Osteoblast (primary cell): ENCODE measurements at places on chromosomes 1 and 21. TPM values are rescaled to one million over a fixed set of nuclear protein-coding genes. Genes with fewer than 3 reads are reported as not detected.

- no peaks in the 10 kb centered on the region for H3K27me3 ChIP-seq
- no peak for DNase-seq
- no peak overlapping the region for H3K4me3 ChIP-seq
- peaks cover 27% of the 10 kb centered on the region for H3K4me1 ChIP-seq
- H3K27ac ChIP-seq: peak overlapping the region; percentile 93
- no peaks in the 10 kb centered on the region for H3K36me3 ChIP-seq
These were observed 30.1 kb downstream of the SGIP1 start for GRCh38 chr1:66563941-66564630.

- H3K27me3 ChIP-seq: no peaks in the 10 kb centered on the region
- H3K4me1 ChIP-seq: no peaks in the 10 kb centered on the region
- H3K4me3 ChIP-seq: no peak overlapping the region
These were observed 12.0 kb downstream of the OR2M4 start for GRCh38 chr1:248243204-248243603.

GRCh38 chr1:1959459-1959839, 40.4 kb upstream of the TMEM52 start:
- no peak for DNase-seq
- H3K4me3 ChIP-seq: no peak overlapping the region
- no peak overlapping the region for H3K27ac ChIP-seq
- no peaks in the 10 kb centered on the region for H3K4me1 ChIP-seq
- no peaks in the 10 kb centered on the region for H3K36me3 ChIP-seq

Gene SPRR3
- total RNA-seq: not detected in 2 replicates

DNA sequence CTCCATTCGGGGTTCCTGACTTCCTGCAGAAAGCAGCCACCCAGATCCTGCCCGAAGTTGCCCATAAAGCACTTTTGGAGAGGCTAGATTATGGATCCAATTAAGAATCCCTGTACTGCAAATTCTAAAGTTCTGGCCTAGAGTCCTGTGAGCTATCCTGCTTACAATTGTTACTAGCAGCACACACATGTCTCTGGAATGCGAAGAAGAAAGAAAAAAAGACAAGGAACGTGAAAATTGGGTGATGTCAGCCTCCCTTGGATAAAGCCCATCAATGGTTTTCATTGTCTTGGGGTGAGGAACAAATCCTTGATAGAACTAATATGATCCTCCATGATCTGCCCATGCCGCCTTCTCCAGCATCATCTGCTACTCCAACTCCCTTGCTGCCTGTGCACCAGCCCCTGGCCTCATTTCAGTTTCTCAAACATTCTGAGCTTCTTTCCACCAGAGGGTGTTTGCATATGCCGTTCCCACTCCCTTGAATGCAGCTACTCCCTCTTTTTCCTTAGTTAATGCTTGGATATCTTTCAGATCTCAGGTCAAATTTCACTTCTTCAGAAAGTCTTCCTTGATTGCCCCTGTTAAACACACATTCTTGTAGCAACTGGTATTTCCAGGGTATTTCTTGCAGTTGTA, 94.0 kb downstream of the ST6GALNAC5 start:
- H3K27ac ChIP-seq: no peak overlapping the region
- no peak for DNase-seq
- H3K4me1 ChIP-seq: no peaks in the 10 kb centered on the region
- H3K4me3 ChIP-seq: no peak overlapping the region

DNA sequence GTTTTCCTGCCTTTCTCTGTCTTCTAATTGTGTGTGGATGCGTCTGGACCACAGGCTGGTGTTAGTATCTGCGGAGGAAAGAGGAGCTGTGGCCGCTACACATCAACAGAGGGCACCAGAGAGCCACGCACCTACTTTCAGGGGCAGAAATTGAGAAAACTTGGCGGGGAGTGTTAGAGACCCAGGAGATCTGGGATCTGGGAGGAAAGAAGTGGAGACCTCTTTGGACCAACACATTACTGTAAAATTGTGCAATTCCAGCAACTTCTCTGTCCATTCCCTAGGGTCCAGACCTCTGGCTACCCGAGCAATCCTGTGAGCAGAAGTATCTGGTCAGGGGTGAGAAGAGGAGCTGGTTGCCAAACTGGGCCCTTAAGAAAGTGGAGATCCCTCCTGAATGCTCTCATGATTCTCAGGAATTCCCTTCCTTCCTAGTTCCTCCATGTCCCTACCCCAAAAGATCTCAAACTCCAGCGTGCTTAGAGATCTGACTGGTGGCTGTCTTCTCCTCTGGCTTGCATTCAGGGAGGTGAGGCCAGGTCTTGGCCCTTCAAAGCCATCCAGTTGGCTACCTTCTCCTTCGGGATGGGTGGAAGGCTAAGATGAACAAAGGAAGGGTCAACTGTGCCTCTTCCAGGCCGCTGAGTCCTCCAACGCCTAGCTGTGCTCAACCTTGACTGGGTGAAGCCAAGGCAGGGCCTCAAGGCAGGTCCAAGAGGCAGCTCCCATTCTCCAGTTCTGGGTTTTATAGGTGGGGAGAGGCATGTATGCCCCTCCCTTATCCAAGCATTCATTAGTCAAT, 1.2 kb upstream of the KIRREL1 start:
- H3K27ac ChIP-seq: peak overlapping the region; percentile 26
- peak; percentile 93 for DNase-seq
- H3K4me1 ChIP-seq: peaks cover 26% of the 10 kb centered on the region
- no peaks in the 10 kb centered on the region for H3K36me3 ChIP-seq

- DNase-seq: peak; percentile 96
- H3K36me3 ChIP-seq: no peaks in the 10 kb centered on the region
- H3K27ac ChIP-seq: peak overlapping the region; percentile 90
- peak overlapping the region; percentile 92 for H3K4me3 ChIP-seq
- H3K27me3 ChIP-seq: no peaks in the 10 kb centered on the region
These were observed 722 bp downstream of the NPHP4 start for GRCh38 chr1:5991381-5992025.

Gene EPS15
- 79.9 and 82.2 TPM in 2 replicates for total RNA-seq

GRCh38 chr1:226135709-226136108, 50.8 kb downstream of the ACBD3 start:
- no peak overlapping the region for H3K4me3 ChIP-seq
- H3K27me3 ChIP-seq: peaks cover 8% of the 10 kb centered on the region
- peaks cover 9% of the 10 kb centered on the region for H3K4me1 ChIP-seq
- peak; percentile 73 for DNase-seq
- H3K27ac ChIP-seq: no peak overlapping the region
- no peaks in the 10 kb centered on the region for H3K36me3 ChIP-seq
